ENCODE measurements at places on chromosomes 12 and 14.

GRCh38 chr14:103247169-103247606 is 86.8 kb upstream of the EIF5 start:
- no peak for DNase-seq

GRCh38 chr12:101783150-101783549 is 43.9 kb upstream of the SYCP3 start:
- DNase-seq = no peak

DNA sequence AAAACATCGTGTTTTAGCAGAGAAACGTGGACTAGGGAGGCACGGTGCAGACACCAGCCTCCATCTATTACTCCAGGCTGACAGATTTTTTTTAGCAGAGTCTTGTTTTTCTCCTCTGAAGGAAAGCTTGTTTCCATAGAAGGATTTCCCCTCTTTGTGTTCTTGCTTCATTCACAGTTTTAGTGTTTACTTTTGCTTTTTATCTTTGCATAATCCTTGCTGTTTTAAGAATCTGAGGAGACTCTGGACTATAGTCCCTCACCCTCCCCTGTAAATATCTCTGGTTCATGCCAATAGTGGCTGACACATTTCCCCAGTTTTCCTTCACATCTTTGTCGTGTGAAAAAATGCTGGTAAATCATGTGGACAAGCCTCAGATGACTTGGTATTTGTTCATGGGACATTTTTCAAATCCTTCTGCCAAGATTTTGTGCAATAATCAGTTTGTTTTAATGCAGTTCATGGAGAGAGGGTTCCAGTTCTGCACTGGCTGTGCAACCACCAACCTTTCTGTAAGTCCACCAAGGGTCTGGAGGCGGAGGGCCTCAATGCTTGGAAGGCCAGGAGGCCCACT is 39.9 kb upstream of the TMCC3 start:
- DNase-seq = no peak

DNA sequence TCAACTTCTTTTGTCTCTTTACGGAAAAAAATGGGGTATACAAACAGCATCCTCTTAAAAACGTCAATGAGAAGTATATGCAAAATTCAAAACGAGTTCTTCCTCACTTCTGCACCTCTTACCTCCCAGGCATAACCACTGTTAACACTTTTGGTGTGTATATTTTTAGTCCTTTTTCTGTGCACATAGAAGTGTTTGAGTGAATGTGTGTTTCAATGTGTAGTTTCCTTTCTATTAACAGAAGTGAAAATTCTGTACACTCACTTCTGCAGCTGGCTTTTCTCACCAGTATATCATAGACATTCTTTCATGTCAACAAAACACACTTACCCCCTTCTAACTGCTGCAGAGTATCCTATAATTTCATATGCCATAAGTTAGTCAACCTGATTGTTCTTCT is 5.4 kb downstream of the UBR7 start:
- DNase-seq = no peak

- DNase-seq = no peak
Observed at GRCh38 chr12:79296871-79297270, 393.9 kb downstream of the PAWR start.

DNA sequence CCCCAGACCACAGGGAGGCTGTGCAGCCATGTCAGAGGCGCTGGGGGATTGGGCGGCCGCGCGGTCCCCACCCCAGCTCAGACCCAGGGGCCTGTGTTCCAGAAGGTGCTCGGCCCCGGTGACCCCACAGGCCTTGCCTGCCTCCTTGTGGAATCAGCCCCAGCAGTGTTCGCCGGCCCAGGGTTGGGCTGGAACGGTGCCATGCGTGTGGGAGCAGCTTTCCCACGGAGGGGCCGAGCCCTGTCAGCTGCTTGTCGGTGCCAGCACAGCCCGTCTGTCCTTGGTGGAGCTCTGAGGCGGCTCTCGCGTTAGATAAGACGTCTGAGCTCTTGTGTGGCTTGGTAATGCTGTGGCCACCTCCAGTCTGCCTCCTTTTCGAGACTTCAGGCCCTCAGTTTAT is 8.5 kb downstream of the ZFYVE21 start:
- DNase-seq = no peak

GRCh38 chr12:92886131-92886530 is 43.0 kb downstream of the EEA1 start:
- no peak for DNase-seq
